ENCODE measurements at places on chromosomes 16 and 17. TPM values are rescaled to one million over a fixed set of nuclear protein-coding genes. Genes with fewer than 3 reads are reported as not detected.

Gene PLEKHH3
- total RNA-seq: 27.0 TPM

Gene ZG16B
- 0.48 TPM for total RNA-seq

Gene TBC1D3K
- total RNA-seq: not detected

Gene TBC1D3B
- total RNA-seq: 13.8 TPM

Gene PITPNM3
- 1.8 TPM for total RNA-seq

GRCh38 chr17:79974566-79975497, 60.8 kb downstream of the TBC1D16 start:
- H3K36me3 ChIP-seq: no peaks in the 10 kb centered on the region
- no peak overlapping the region for H3K27ac ChIP-seq
- DNase-seq: no peak
- H3K4me1 ChIP-seq: no peaks in the 10 kb centered on the region
- no peak overlapping the region for H3K4me3 ChIP-seq
- H3K27me3 ChIP-seq: no peaks in the 10 kb centered on the region

- H3K27me3 ChIP-seq: no peaks in the 10 kb centered on the region
- H3K4me3 ChIP-seq: no peak overlapping the region
- no peaks in the 10 kb centered on the region for H3K36me3 ChIP-seq
- no peak overlapping the region for H3K27ac ChIP-seq
- DNase-seq: no peak
These were observed 11.2 kb upstream of the TRIM25 start for GRCh38 chr17:56925088-56925487.

GRCh38 chr16:12146966-12147365, 170.4 kb downstream of the SNX29 start:
- H3K27ac ChIP-seq: no peak overlapping the region
- no peak for DNase-seq
- no peaks in the 10 kb centered on the region for H3K36me3 ChIP-seq

GRCh38 chr17:15464231-15464985, 3.0 kb downstream of the CDRT4 start:
- no peak overlapping the region for H3K4me3 ChIP-seq
- H3K27me3 ChIP-seq: no peaks in the 10 kb centered on the region
- no peak for DNase-seq
- H3K27ac ChIP-seq: no peak overlapping the region
- H3K36me3 ChIP-seq: no peaks in the 10 kb centered on the region
- H3K4me1 ChIP-seq: no peaks in the 10 kb centered on the region

- H3K4me1 ChIP-seq: no peaks in the 10 kb centered on the region
- no peak for DNase-seq
- no peak overlapping the region for H3K27ac ChIP-seq
- H3K27me3 ChIP-seq: no peaks in the 10 kb centered on the region
These were observed 11.9 kb upstream of the SHCBP1 start for GRCh38 chr16:46632778-46633733.

DNA sequence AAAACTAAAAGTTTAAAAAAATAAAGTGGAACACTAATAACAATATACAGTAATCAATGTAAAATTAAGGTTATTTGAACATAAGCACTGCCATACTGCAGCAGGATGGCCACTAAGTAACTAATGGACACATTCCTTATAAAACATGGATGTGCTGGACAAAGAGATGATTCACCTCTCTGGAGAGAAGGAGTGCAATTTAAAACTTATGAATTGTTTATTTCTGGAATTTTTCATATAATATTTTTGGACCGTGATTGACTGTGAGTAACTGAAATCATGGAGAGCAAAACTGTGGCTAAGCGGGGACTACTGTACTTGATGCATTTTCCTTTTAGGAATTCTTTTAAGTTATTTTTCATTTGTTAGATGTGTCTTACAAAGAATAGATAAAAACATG, 21.8 kb downstream of the CBFB start:
- H3K36me3 ChIP-seq: no peaks in the 10 kb centered on the region
- DNase-seq: no peak
- H3K27me3 ChIP-seq: no peaks in the 10 kb centered on the region
- H3K4me3 ChIP-seq: no peak overlapping the region

GRCh38 chr16:78749745-78750268, 650.4 kb downstream of the WWOX start:
- H3K4me1 ChIP-seq: peaks cover 3% of the 10 kb centered on the region
- H3K27me3 ChIP-seq: no peaks in the 10 kb centered on the region
- H3K4me3 ChIP-seq: no peak overlapping the region

GRCh38 chr16:57616241-57616640, 12.2 kb upstream of the ADGRG1 start:
- peak; percentile 33 for DNase-seq
- no peak overlapping the region for H3K4me3 ChIP-seq
- H3K27me3 ChIP-seq: no peaks in the 10 kb centered on the region
- no peaks in the 10 kb centered on the region for H3K36me3 ChIP-seq

GRCh38 chr17:5825717-5826330, 241.5 kb upstream of the NLRP1 start:
- H3K4me3 ChIP-seq: no peak overlapping the region
- no peaks in the 10 kb centered on the region for H3K27me3 ChIP-seq

- peak overlapping the region; percentile 85 for H3K27ac ChIP-seq
- no peaks in the 10 kb centered on the region for H3K4me1 ChIP-seq
- peak overlapping the region; percentile 89 for H3K4me3 ChIP-seq
- no peaks in the 10 kb centered on the region for H3K36me3 ChIP-seq
- no peaks in the 10 kb centered on the region for H3K27me3 ChIP-seq
- peak; percentile 84 for DNase-seq
These were observed 4.4 kb upstream of the BCL6B start for GRCh38 chr17:7018331-7018964.

DNA sequence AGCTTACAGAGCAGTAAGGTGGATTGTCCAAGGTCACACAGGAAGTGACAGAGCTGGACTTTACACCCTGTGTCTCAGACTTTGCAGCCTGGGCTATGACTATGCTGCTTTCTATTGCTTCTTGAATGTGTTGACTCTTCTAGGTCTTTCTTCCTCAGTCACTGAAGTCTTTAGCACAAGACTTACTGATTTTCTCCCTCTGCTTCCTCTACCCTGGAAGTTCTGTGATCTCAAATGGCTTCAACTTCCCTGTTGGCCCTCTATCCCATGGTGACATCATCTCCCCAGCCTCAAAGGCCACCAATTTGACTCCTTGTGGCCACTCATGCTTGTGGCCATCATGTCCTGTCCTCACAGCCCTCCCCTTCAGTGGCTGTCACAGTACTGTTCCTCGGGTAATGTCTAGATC, 181.3 kb downstream of the HS3ST3A1 start:
- H3K27me3 ChIP-seq: no peaks in the 10 kb centered on the region
- no peaks in the 10 kb centered on the region for H3K4me1 ChIP-seq
- H3K36me3 ChIP-seq: no peaks in the 10 kb centered on the region
- no peak overlapping the region for H3K27ac ChIP-seq
- H3K4me3 ChIP-seq: no peak overlapping the region

DNA sequence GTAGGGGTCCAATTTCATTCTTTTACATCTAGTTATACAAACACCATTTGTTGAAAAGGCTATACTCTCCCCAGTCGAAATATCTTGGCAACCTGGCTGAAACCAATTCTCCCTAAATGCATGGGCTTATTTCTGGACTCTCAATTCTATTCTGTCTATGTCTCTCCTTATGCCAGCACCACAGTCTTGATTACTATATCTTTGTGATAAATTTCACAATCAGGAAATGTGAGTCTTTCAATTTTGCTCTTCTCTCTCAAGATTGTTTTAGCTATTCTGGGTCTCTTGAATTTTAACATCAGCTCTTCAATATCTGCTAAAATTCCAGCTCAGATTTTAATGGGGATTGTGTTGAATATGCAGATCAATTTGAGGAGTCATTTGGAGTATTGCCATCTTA, 5.9 kb upstream of the TRIM25 start:
- H3K36me3 ChIP-seq: no peaks in the 10 kb centered on the region
- no peak overlapping the region for H3K27ac ChIP-seq
- DNase-seq: no peak
- no peaks in the 10 kb centered on the region for H3K27me3 ChIP-seq
- no peaks in the 10 kb centered on the region for H3K4me1 ChIP-seq
